ENCODE measurements at places on chromosomes 4 and X.

GRCh38 chr4:146041139-146042004, 102.7 kb upstream of the ZNF827 start:
- DNase-seq: no peak

- no peak for DNase-seq
Measured at GRCh38 chr4:66223068-66223703, 552.9 kb upstream of the EPHA5 start.

DNA sequence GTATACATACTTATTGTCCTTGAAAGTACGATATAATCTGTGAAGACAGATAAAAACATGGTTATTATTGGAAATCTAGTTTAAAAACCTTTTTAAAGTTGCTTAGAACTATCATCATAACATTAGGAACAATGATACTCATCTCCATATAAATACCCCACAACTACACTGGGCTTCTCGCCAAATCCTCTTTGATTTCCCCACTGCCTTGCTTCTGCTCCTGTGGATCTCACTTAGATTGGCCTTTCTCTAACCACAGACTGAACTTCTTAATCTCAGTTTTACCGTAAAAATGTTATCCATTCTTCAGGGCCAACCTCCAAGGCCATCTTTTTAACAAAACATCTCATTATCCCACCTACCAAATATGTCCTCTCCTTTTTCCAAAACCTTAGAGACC, 77.6 kb downstream of the PRKG2 start:
- DNase-seq: no peak

DNA sequence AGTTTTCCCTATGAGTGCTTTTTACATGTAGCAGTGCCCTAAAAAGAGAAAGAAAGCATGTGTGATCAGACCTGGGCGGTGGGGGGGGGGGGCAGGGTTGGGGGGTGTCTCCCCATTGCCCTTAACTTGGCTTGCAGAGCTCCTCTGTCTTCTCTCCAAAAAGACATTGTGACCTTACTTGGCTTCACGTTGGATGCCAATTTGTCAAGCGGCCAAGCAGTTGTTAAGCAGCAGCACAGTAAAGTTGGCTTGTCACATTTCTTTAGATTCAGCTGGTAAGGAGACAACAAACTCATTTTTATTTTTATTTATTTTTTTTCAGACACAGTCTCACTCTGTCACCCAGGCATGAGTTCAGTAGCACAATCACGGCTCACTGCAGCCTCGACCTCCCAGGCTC, 57.3 kb upstream of the ZNF157 start:
- no peak for DNase-seq

DNA sequence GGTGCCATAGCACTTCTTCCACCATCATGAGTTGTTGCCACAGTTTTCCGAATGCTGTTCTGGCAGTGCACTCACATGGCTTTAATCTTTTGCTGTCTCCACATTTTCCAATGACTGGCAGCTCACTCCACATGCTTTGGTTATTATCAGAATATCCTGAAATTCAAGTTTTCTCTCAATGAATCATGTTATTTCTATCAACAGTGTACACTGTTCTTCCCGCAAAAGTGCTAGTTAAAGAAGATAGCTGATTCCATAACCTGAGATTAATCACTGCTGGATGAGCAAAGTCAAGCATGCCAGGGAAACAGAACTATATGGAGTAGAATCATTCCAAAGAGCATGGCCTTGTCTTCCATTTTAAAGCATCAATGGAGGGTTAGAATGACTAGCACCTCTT, 14.6 kb upstream of the IL13RA2 start:
- no peak for DNase-seq

DNA sequence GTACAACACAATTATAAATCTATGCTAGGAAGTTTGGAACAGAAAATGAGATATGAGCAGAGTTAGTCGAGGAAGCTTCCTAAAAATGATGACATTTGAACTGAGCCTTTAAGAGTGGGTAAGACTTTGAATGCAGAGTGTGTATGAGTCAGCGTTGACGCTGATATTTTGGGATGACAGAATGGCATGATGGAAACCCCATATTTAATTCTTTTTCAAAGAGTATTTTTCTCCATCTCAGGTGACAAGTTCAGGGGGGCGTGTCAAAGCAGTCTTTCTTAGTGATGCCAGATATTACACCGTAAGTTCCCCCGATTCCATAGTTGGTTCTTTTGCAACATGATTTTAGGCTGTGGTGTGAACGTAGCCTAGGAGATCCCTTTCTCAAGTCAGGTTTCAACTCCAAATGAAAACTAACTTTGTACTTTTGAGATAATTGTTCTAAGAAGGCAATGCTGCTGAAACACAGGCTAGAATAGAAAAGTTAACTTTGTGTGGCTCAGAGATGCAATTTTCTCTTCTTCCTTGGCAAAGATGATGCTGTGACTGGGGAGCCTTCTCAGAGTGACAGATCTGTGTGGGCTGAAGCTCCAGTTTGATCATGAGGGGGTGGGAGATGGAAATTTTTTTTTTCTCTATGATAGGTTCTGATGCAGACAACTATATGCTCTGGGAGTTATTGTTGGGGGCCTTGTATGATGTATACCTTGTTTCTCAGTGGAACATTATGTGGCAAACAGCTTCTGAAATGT, 59.2 kb downstream of the GLUD2 start:
- no peak for DNase-seq

DNA sequence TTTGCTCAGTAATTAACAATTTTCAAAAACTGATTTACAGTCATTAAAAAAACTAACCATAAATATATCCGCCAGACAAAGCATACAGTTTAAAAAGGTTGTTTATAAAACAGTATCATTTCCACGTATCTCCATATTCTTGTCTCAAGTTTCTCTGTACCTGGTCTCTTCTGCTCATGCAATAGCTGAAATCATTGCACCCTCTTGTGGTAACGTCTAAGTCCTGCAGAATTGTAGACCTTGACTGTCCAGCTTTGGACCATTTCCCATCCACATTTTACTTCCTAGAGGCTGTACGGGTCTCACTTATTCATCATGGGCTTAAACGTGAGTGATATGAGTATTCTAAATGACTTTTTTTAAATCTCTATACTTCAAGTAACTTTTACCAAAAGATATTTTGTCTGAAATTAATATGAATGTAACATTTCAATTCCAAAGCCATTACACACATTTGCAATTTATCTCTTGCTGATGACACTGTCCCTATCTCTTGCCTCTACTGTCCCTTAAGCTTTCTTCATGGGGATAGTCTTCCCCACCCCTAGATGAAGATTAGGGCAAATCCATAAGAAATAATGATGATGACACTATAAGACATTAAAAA, 118.5 kb downstream of the BTC start:
- DNase-seq: no peak

DNA sequence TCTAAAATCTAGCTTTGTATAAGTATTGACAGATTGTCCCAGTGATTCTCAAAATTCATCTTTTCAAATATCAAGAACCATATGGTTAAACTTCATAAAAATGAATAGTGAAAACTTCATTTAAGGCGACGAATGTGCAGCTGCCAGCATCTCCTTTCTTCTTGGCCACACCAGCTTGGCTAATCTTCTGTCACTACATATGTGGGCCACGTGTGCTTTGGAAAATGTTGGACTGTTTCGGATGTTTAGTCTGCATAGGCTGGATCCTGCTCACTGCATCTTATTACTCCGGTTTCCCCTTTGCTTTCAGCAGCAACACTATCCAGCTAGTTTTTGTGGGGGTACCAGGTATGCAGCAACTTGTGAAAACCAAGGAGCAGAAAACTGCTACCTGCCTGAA, 221.9 kb downstream of the BMPR1B start:
- DNase-seq: no peak

GRCh38 chr4:108042927-108043326, 53.2 kb downstream of the HADH start:
- no peak for DNase-seq

GRCh38 chr4:145176641-145177432, 3.6 kb downstream of the OTUD4 start:
- DNase-seq: no peak

GRCh38 chr4:118018381-118019145, 15.7 kb upstream of the NDST3 start:
- DNase-seq: no peak

GRCh38 chr4:20194123-20195013, 57.3 kb upstream of the SLIT2 start:
- DNase-seq: no peak

Data from stimulated activated CD4-positive, alpha-beta T cell treated with anti-CD3 and anti-CD28 coated beads, Interleukin-2, amount 100 ng/mL, for 4 hours (primary cell).